AML-193 (cell line): ENCODE measurements at places on chromosomes 1 and 21.

- DNase-seq = no peak
Observed at GRCh38 chr21:30555095-30555494, 6.0 kb downstream of the KRTAP19-7 start.

- no peak for DNase-seq
Observed at GRCh38 chr1:150532860-150533259, 16.3 kb upstream of the ADAMTSL4 start.

DNA sequence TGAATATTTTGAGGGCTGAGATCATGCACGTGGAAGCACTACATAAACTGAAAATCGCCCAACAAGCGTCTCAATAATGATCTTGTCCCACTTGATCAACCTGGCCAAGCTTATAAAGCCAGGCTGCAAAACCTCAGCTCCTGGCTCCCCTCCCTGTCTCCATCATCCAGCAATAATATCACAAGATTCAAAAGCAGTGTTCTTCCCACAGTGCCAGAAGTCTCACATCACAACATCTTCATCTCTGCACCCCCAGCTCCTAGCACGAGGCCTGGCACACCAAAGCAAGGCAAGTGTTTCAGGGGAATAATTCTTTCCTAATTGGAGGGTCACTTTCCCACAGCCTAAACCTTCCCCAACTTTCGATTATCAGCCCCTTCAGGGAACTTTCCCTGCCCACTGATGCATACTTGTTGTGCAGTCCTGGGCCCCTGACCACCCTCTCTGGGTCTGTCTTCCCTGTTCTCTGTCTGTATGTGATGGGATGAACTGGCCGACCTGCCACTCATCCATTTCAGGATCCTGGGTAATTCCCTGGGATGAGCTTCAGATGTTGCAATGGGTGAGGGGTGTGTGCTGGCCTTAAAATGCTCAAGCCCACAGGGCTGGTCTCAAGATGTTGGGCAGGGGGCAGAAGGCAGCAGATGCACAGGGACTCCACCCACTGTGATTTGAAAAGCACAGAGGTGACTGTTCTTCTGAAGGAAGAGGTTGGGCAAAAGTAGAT is 129.0 kb downstream of the DMRTB1 start:
- DNase-seq = no peak

GRCh38 chr1:206465951-206466350 is 4.3 kb upstream of the IKBKE start:
- DNase-seq = no peak

DNA sequence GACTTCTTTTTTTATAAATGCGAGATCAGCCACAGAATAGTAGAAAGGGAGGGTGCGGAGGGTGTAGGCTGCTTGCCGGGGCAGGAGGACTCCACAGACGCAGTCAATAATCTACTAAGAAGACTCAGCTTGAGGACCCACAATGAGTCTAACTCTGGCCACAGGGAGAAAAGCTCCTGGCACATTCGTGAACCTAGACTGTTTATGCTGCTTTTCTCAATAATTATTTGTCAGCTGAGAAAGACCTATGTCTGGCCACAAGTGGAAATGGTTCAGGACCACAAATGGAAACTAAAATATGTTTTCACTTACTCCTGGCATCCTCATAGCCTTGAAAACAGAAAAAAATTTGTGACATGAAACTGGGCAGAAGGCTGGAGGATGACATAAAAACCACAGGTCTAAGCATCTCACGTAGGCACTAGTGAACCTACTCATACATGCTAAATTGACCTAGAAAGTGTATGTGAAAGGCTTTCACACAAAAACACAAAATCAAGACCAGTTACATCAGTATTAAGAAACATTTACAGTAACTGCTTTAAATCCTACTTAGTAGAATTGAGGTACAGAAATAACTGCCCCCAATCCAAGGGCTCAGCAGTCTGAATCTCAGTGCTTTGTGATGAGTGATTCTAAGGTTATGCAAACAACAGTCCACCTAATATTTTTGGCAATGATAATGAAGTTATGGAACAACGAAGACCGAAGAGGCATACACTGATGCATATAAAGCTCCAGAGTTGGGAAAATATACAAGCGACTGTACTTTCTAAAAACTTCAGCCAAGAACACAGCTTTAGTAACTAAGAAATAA is 159.5 kb downstream of the SLC45A1 start:
- no peak for DNase-seq

GRCh38 chr21:27070861-27071670 is 104.2 kb upstream of the ADAMTS5 start:
- DNase-seq = no peak

GRCh38 chr1:6596886-6597776 is 5.5 kb downstream of the KLHL21 start:
- no peak for DNase-seq

- DNase-seq = no peak
Observed at GRCh38 chr1:216836316-216836715, 113.1 kb upstream of the ESRRG start.

- DNase-seq = no peak
Observed at GRCh38 chr1:235012436-235013210, 116.0 kb downstream of the TOMM20 start.

DNA sequence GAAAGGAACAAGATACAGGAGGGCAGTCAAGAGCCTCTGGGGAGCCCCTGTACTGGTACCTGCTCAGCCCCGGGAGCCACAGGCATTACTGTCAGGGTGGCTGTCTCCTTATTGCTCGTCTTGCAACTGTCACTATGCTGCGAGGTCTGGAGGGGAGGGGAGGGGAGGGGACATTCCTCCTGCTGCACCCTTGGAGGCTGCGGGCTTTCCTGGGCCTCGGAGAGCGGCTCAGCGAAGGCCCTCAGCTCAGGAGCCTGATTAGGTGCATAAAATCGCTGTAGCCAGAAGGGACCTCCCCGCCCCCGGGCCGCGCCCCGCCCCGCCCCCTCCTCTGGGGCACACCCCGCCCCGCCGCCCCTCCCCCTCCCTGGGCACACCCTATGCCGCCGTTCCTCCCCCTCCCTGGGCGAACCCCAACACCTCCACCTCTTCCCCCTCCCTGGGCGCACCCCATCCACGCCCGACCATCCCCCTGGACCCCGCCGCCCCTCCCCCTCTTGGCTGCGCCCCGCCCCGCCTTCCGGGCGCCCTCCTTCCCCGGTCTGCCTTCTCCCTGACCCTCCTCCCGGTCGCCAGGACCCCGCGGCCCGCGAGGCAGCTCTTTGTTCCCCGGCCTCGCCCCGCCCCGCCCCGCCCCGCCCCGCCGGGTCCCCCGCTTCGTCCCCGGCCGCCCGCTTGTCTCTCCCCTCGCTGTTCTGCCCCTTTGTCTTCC is 35.5 kb downstream of the CACHD1 start:
- DNase-seq = no peak

DNA sequence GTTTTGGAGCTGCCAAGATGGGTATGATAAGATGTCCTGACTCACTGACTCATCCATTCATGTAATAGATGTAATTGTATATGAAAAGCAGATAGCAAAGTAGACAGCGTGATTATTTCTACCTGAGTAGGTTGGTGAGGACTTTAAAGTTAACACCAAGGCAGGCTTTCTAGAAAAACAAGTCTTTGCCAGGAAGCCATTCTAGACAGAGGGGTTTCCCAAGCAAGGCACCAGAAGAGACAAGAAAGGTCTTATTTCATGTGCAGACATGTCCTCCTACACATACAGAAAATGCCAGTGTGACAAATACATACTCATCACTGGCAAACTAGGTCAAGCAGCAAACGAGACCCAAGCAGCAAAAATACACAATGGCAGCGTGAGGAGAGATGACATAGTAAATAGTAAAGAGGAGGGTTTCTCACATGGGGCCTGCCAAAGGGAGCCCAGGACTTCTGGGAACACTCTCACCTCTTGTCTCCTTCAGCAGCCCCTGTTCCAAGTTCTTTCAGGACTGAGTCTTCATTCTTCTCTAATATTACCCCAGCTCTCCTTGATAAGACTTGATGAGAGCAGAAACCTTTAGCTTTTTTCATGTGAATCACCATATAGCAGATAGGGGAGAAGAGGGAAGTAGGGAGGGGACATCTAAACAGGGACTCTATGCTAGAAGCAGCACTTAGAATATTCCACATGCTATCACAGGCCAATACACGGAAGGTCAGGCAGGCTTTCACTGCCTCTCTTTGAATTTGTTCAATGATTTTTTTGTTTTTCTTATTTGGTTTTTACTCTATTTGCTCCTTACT is 114.6 kb upstream of the ATP1B1 start:
- DNase-seq = no peak

GRCh38 chr1:12542138-12542465 is 75.9 kb downstream of the DHRS3 start:
- no peak for DNase-seq

- no peak for DNase-seq
Observed at GRCh38 chr21:25183577-25183976, 423.7 kb downstream of the MRPL39 start.

GRCh38 chr1:211589782-211590721 is 11.1 kb upstream of the SLC30A1 start:
- DNase-seq = peak; percentile 74

- no peak for DNase-seq
Observed at GRCh38 chr1:17251701-17252376, 2.9 kb downstream of the PADI3 start.

- DNase-seq = no peak
Observed at GRCh38 chr1:31112266-31112935, 46.9 kb upstream of the PUM1 start.

DNA sequence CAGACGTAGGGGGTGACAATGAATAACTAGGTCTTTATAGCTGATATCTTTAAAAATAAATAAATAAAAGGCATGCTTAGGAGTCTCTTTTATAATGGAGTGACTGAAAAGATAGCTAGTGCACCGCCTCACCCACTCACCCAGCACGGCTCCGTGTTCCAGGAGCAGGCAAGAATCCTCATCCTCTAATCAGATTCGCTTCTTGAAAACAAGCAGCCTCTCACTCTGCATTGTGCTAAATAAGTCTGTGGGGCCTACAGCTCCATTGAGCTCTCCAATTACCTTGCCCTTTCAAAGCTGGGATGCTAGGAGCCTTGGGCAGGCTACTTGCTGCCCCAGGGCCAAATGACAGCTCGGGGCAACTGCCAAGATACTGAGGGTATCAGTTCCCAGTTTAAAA is 91.5 kb downstream of the TIAM1 start:
- no peak for DNase-seq

DNA sequence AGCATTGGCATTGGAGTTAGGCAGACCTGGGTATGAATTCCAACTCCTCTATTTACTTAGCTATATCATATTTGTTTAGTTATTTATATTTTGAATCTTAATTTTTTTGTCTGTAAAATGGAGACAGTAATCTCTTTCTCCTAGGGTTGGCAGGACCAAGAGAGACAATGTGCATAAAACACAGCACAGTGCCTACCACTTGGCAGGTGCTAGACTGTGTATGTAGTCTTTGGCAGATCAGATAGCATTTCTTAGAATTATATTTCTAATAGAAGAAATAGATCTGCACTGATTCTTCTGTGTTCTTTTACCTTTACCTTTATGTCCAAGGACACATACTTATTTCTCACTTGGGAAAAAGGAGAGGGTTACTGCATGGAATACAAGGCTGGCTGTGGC is 177.2 kb downstream of the GIPC2 start:
- no peak for DNase-seq

DNA sequence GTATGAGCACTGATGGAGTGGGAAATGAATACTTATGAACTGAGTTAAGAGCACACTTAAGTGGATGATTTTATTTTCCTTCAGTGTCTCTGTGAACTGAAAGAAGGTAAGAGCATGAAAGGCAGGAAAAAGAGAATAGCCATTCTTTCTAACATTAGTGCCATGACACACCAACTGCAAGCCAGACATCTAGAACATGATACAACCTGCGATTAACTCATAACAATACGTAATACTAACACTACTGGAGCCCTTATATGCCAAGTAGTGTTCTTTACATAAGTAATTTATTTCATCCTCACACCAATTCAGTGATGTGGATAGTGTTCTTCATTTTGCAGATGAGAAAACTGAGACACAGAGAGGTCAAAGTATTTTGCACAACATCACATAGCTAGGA is 56.7 kb downstream of the PRRX1 start:
- DNase-seq = no peak

DNA sequence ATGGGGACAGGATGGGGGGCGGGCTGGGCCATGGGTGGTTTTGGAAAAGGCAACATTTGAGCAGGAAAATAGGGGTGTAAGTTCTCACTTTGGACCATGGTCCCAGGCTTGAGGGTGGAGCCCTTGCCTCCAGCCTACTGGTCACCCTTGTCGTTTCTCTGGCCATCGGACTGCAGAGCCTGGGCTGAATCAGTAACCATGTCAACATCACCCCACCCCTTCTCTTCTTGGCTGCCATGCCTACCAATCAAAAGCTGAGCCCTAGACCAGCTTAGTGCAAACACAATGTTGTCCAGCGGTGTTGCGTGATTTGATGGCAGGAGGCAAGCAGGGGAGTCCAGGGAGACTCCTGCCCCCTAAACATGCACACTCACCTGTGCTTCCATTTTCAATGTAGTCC is 231.0 kb upstream of the KAZN start:
- no peak for DNase-seq

DNA sequence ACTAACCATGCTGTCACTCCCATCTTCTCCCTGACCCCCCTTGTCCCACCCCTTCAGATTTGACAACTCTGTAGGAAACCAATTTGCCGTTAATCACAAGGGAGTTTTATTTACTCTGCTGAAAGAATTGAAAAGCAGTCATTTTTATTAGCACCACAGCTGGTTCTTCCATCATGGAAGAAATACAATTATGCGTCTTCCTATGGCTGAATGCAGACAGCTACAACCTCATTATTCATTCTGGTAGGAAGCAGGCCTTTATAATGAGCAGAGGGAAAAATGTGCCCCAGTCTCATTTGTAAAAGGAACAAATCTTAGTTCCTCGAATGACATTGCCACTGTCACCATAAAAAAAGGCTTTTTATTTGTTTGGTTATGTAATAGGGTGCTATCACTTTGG is 35.2 kb downstream of the JUN start:
- no peak for DNase-seq

GRCh38 chr1:1402072-1402900 is 3.2 kb upstream of the CCNL2 start:
- DNase-seq = peak; percentile 42

DNA sequence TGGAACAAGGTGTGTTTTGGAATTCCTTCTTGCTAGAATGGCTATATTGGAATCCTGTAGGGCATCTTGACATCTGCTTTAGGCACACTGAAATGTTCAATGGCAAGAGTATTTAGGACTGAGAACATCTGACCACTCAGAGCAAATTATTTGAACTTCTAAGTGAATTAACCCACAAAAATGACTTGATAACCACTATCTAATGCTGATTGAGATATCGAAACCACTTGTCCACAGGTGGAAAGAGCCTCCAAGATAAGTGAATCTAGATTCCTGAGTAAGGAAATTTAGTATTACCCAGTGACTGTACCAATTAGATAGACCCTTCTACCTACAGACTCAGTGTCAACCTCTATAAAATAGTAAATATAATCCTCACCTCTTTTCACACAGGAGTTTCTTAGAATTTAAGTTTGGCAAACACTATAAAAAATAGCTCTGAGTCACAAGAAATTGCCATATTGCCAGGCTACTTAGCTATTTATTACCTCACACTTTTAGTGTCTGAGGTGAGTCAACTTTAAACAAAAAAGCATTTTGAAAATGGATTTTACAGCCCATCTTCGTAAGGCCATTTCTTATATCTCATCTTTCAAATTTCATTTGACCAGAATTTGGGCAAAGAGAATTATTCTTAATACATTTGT is 421.8 kb downstream of the PTBP2 start:
- no peak for DNase-seq

GRCh38 chr1:109499661-109500536 is 6.0 kb downstream of the CYB561D1 start:
- DNase-seq = peak; percentile 37
